Bronchial epithelial cell (primary cell): ENCODE measurements at places on chromosomes 3 and 15. TPM values are rescaled to one million over a fixed set of nuclear protein-coding genes. Genes with fewer than 3 reads are reported as not detected.

Gene ABI3BP
- total RNA-seq: 0.53 and 0.77 TPM in 2 replicates

Gene CFAP44
- 1.3 and 2.6 TPM in 2 replicates for total RNA-seq

Gene GP9
- not detected in 2 replicates for total RNA-seq

Gene ZIC1
- not detected in 2 replicates for total RNA-seq

Gene CCR2
- total RNA-seq: 0.13 TPM in 1 of 2 replicates, not detected in the other

Gene HCLS1
- total RNA-seq: 6.3 and 10.4 TPM in 2 replicates

Gene DISP2
- under 0.01 TPM in 1 of 2 replicates, not detected in the other for total RNA-seq

Gene CHL1
- total RNA-seq: 0.26 TPM in 2 replicates

Gene NME9
- total RNA-seq: under 0.01 TPM in 1 of 2 replicates, not detected in the other

Gene ZBTB38
- total RNA-seq: 59.0 and 61.2 TPM in 2 replicates

Gene SPINK8
- total RNA-seq: not detected in 2 replicates

Gene DUOXA1
- total RNA-seq: 27.1 and 54.5 TPM in 2 replicates
